Karpas-422 (cell line): ENCODE measurements at places on chromosomes 7 and 10. TPM values are rescaled to one million over a fixed set of nuclear protein-coding genes. Genes with fewer than 3 reads are reported as not detected.

DNA sequence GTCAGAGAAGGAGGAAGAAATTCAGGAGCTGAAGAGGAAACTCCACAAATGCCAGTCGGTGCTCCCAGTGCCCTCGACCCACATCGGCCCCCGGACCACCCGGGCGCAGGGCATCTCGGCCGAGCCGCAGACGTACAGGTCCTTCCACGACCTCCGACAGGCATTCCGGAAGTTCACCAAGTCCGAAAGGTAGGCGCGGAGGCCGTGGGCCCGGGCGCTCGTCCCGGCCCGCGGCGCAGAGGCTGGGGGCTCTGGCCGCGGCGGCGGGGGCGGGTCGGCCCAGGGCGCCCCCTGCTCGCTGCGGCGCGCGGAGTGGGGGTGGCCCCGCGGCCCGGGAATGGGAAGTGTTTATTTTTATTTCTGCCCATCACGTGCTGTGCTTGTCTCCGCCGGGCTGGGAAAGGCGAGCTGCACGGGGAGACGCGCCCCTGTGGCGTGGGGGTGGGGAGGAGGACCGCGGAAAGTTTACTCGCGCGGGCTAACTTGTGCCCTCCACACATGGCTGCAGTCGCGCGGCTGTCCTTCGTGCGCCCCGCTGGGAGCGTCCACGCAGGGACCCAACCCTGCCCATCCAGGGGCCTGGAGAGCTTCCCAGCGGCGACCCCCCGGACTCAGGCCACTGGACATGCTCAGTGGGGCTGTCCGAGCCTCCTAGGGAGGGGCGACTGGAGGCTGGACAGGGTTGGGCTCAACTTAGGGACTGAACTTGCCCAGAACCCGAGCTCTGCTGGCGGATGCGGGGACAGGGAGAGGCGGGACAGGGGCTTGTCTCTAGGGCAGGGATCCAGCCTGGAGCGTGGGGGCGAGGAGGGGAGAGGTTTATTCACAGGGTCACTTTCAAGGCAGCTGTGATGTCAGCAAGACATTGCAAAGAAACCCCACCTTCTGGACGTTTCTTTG, 82.6 kb upstream of the PRKG1 start:
- H3K27ac ChIP-seq = no peak overlapping the region
- no peak overlapping the region for H3K4me3 ChIP-seq

- DNase-seq = no peak
- no peaks in the 10 kb centered on the region for H3K36me3 ChIP-seq
- no peaks in the 10 kb centered on the region for H3K27me3 ChIP-seq
- H3K4me3 ChIP-seq = no peak overlapping the region
Measured at GRCh38 chr7:44309271-44310091, 15.9 kb downstream of the CAMK2B start.

GRCh38 chr7:2820508-2820934, 23.6 kb downstream of the GNA12 start:
- H3K4me3 ChIP-seq = no peak overlapping the region
- H3K4me1 ChIP-seq = peaks cover 28% of the 10 kb centered on the region
- H3K36me3 ChIP-seq = no peaks in the 10 kb centered on the region
- no peak for DNase-seq

CXCL12 gene
- not detected in 2 replicates for total RNA-seq

GRCh38 chr7:8389593-8390261, 43.7 kb upstream of the NXPH1 start:
- H3K27me3 ChIP-seq = no peaks in the 10 kb centered on the region
- no peaks in the 10 kb centered on the region for H3K36me3 ChIP-seq
- peak; percentile 50 for DNase-seq
- no peak overlapping the region for H3K27ac ChIP-seq

SPDYE8 gene
- not detected in 2 replicates for total RNA-seq

DNA sequence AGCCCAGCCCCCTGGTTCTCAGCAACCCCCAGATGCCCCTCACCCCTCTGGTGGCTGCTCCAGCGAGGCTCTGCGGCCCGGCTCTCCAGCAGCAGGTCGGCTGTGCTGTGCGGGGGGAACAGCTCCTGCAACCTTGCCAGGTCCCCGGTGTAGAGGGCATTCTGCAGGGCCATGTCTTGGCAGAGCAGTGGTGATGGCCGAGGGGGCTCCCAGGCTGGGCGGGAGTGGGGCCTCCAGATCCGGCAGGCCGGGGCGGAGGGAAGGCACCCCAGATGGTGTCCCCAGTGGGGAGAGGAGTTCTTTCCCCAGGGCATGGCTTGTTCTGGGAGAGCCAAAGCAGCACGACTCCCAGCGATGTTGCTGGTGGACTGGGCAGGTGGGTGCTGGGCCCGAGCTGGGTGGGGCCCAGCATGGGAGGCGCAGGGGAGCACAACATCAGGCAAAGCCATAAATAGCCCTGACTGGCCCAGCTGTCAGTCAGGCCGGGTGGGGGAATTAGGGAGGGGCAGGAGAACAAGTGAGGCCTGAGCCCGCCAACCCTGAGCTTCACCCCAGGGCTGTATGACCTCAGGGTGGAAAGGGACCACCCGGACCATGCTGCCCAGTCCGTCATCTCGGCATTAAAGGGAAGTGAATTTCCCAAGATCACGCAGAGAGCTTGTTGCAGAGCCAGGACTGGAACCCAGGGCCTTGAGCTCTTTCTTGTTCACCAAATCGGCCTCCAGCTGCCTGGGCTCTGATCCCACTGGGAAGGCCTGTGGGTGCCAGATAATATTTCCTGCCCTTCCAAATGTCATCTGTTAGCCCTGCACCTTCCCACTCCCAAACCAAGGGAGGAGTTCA, 580 bp upstream of the ASB10 start:
- DNase-seq = no peak
- no peak overlapping the region for H3K4me3 ChIP-seq
- no peak overlapping the region for H3K27ac ChIP-seq
- no peaks in the 10 kb centered on the region for H3K4me1 ChIP-seq

GRCh38 chr7:33904681-33905388, 504 bp upstream of the BMPER start:
- DNase-seq = no peak
- H3K27ac ChIP-seq = no peak overlapping the region
- H3K36me3 ChIP-seq = no peaks in the 10 kb centered on the region
- H3K4me3 ChIP-seq = no peak overlapping the region
- no peaks in the 10 kb centered on the region for H3K27me3 ChIP-seq

GRCh38 chr10:49579621-49580020, 30.5 kb upstream of the SLC18A3 start:
- H3K4me3 ChIP-seq = no peak overlapping the region
- no peaks in the 10 kb centered on the region for H3K36me3 ChIP-seq
- DNase-seq = no peak
- H3K4me1 ChIP-seq = no peaks in the 10 kb centered on the region
- no peaks in the 10 kb centered on the region for H3K27me3 ChIP-seq

SH2D4B gene
- total RNA-seq = 0.07 TPM in 1 of 2 replicates, not detected in the other

DNA sequence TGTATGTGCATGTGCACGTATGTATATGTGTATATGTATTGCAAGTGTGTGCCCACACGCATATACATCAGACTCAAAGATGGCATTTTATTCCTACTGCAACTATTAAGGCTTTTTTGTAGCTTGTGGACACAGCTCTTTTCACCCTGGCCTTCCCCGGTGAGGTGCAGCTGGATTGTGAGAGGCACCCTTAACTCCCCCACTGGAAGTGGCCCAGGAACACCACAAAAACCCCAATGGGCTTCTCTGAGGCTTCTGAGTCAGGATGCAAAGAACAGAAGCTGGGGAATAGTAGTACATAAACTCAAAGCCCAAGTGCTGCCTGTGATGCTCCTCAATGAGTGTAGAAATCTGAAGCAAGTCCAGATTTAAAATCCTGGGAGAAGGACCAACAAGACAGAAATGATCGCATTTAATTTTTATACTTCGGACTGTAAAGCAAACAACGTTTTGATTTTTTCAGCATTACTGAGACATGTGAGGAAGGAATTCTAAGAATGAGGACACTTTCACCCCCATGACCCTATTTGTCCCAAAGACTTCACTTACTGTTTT, 369.2 kb upstream of the MGMT start:
- no peaks in the 10 kb centered on the region for H3K4me1 ChIP-seq
- H3K4me3 ChIP-seq = no peak overlapping the region
- no peak for DNase-seq

DNA sequence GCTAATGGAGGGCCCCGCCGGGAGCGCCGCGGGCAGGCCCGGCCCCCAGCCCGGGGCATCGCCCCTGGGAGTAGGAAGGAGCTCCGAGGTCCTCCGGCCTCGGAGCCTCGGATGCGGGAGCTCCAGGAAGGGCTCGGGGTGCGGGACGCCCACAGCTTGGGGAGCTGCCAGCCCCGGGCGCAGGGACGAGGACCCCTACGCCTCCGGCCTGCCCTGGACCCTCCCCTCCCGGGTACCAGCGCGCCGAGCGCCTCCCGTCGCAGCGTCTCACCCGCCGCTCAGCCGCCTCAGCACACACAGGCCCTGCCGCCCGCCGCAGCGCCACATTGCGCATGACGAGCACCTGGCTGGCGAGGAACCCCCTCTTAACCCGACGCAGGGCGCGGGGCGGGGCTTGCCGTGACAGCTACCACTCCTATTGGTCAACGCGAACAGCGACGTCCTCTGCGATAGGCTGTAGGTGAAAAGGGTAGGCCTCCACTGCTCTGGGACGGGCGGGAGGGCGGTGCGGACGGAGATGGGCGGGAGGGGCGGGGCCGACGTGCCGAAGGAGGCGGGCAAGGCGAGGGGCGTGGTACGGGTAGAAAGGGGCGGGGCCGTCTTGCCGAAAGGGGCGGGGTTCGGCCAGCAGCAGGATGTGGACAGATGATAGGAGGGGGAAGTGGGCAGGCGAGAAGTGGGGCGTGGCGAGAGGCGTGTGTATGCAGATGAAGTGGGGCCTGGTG, at the start of gene PITRM1:
Gene PITRM1 (minus strand): TSS at position 337 of the 725 bp plus-strand sequence. CDS start 10 bp downstream, at position 327.
- no peaks in the 10 kb centered on the region; the same call in 1 of the 2 replicates for H3K36me3 ChIP-seq
- peak; percentile 99 for DNase-seq
- peaks cover 19% of the 10 kb centered on the region for H3K4me1 ChIP-seq
- H3K27ac ChIP-seq = no peak within 1 kb of the TSS
- H3K4me3 ChIP-seq = peak within 1 kb of the TSS; percentile 99
- H3K27me3 ChIP-seq = no peaks in the 10 kb centered on the region

GRCh38 chr7:155459700-155460461, 2.0 kb downstream of the EN2 start:
- no peak overlapping the region for H3K27ac ChIP-seq
- no peaks in the 10 kb centered on the region for H3K36me3 ChIP-seq

DNA sequence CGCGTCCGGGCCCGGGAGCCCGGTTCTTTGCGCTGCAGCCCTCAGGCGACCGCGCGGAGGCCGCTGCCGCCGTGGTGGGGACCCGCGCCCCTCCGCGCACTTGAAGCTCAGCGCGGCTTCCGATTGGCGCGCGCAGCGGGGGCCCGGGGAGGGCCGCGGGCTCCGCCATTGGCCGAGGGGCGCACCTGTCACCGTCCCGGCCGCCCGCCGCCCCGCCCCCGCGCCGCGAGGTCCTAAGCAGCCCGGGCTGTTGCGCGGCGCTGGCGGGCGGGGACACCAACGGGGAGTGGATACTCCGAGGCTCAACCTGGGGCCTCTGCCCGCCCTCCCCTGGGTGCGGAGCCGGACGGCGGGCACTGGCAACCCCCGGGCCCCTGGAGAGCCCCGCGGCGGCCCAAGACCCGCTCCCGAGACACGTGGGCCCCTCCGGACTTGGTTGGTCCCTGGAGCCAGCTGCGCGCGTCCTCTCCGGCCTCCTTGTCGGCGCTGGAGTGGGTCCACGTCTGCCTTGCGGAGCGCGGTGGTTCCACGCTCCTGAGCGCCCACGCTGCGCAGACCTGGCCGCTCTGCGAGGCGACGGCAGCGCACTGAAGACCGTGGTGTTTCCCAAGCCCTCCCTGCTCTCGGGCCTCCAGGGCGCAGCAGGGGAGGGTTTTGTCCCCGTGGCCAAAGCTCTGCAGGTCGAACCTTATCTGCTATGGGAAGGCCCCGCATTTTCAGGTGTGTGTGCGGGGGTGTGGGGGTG, at the start of gene MNX1:
Gene MNX1 (minus strand): TSS at position 76 of the 745 bp plus-strand sequence. CDS start 313 bp downstream, outside the sequence.
- H3K27ac ChIP-seq = no peak within 1 kb of the TSS
- DNase-seq = peak; percentile 88
- no peaks in the 10 kb centered on the region for H3K36me3 ChIP-seq
- H3K4me1 ChIP-seq = peaks cover 13% of the 10 kb centered on the region
- no peaks in the 10 kb centered on the region for H3K27me3 ChIP-seq

DNA sequence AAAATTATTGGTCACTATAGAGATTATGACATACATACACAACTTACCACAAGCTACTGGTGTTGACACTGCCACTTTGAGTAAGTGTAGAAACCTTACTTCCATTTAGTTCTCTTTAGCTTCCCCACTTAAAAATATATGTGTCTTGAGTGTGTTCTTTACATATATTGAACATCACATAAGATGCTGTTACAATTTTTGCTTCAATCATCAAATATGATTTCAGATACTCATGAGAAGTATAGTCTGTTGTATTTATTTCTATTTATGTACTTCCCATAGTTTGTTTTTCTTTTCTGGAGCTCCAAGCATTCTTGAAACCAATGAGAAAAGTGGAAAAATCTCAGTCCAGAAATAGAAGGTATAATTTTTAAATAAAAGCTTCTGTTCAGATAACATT, 102.7 kb upstream of the SDK1 start:
- no peak for DNase-seq
- H3K27ac ChIP-seq = no peak overlapping the region
- H3K27me3 ChIP-seq = no peaks in the 10 kb centered on the region
- H3K4me1 ChIP-seq = no peaks in the 10 kb centered on the region
- H3K4me3 ChIP-seq = no peak overlapping the region
- no peaks in the 10 kb centered on the region for H3K36me3 ChIP-seq

DNA sequence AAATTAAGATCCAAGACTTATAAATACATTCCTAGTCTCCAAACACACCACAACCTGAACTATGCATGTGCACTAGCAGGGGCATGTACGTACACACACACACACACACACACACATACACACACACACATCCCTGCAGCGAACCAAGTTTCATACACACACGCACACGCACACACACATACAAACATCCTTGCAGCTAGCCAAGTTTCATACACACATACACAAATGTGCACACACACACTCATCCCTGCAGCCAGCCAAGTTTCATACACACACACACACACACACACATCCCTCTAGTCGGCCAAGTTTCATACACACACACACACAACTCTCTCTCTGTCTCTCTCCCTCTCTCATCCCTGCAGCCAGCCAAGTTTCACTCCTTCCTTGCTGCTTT, 82.7 kb upstream of the WIPF3 start:
- H3K27me3 ChIP-seq = no peaks in the 10 kb centered on the region
- DNase-seq = no peak
- H3K4me3 ChIP-seq = no peak overlapping the region
- no peak overlapping the region for H3K27ac ChIP-seq

DNA sequence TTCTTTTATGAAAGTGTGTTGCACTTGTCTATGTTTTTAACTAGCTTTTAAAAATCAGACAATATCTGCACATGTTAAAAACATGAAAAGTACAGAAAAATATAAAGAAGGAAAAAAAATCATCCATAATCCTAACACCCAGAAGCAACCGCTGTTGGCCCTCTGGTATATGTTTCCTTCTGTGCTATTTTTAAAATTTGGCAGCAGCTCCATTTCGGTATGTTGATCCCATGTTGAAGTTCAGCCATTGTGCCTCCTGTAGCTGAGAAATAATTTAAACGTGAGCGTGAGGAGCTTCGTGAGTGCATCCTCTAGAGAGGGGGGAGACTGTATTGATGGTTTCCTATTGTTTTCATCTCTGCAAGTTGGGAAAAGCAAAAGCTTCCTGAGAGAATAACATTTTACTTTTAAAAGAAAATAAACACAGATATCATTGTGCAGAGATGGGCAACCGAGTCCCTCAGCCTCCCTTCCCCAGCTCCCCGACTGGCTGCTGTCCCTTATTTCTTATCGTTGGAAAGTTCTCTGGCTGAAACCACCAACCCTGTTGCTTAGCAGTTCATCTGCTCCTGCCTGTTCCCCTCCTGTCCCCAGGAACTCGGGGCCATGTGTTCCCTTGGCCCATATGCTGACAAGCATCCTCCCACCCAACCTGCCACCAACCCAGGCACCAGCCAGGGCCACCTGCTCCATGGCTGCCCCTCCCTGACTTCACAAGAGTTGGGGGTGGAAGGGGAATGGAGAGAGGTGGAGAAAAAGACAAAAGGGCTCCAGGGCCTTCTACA, 499.1 kb upstream of the PODXL start:
- H3K4me1 ChIP-seq = no peaks in the 10 kb centered on the region
- no peak overlapping the region for H3K27ac ChIP-seq
- no peaks in the 10 kb centered on the region for H3K36me3 ChIP-seq
- no peaks in the 10 kb centered on the region for H3K27me3 ChIP-seq
